ENCODE measurements at places on chromosomes 11 and 22.

DNA sequence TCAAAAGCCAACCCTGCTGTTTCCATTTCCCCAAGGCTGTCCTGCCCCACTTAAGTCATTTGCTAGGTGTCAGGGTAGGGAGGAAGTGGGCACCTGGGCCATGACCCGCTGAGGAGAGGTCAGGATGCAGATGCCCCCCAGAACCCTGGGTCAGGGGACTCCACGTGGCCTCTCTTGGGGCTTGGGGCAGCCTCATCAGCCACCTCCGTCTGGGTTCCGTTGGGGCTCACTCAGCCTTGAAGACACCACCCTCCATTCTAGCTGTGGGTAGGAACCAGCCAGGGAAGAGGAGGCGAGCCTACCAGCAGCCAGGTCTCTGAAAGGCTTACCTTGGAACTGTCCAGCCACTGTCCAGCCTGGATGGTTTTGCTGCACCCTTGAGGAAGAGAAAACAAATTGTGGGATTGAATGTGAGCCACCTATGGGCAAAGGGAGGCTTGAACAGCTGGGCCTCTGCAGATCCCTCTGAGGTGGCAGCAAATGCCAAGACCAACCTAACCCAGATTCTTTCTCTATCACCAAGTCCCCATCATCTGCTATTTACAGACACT lies 2.5 kb downstream of the APOL4 start:
- ATAC-seq, result no peak

- no peak for ATAC-seq
These were observed 23.4 kb downstream of the KIAA1671 start for GRCh38 chr22:24975813-24976341.

DNA sequence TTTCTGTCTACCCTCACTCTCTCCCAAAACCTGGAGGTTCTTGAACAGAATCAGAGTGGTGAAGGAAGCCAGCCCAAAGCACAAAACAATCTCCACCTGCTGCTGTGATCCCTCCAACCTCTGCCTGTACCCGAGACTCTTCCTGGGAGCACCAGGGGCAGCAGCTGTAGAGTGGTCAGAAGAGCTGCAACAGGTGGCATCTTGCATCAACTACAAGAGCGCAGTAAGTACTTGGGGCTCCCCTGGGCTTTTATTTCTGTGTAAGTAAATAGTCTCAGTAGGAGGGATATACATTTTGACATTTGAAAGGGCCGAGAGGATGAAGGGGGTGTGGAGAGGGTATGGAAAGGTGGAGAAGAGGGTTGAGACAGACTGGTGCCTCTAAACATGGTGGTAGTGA lies 8.3 kb upstream of the UBQLNL start:
- ATAC-seq, result no peak

DNA sequence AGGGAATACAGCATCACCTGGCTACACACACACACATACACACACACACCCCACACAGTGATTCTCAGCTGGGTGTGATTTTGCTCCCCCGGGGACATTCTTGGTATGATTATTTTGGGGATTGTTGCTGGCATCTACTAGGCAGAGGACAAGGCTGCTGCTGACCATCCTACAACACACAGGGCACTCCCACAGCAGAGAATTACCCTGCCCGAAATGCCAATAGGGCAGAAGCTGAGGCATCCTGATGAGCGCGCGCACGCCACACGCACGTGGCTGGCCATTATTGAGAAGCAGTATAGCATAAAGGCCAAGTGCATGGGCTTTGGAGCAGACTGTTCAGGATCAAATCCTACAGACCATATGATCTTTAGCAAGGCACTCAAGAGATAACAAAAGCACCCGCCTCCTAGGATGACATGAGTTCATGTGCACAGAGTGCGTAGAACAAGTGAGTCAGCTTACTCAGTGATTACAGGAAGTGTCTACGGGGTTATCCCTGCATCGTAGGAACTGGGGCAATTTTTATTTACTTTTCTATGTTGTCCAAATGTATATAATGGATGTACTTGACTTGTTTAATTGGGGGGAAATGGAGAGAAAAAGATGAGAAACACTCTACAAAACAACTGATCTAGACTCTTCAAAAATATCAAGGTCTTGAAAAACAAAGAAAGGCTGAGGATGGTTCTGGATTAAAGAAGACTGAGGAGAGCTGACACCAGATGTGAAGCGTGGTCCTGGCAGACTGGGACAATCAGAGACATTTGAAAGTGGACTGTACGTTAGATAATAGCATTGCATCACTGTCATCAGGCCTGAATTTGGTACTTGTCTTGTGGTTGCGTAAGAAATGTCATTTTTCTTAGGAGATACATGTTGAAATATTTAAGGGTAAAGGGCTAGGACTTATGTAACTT lies 7.2 kb upstream of the EHD1 start:
- ATAC-seq, result no peak

DNA sequence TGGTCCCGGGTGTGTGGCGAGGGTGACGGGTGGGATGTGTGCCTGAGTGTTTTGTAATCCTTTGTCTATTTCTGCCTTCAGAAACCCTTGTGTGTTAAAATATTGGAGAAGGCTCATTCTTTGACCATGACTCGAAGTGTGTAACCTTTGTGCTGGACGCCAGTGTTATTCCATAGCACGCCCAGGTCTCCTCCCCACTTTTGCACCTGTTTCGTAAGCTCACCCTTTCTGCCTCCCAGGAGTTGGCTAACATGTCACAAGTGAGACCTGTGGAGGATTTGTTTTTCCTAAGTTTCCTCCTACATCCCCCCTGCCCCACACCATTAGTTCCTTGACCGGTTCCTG lies 382 bp downstream of the C11orf54 start:
- no peak for ATAC-seq

GRCh38 chr11:31236143-31236542 lies 133.4 kb downstream of the DCDC1 start:
- no peak for ATAC-seq

- ATAC-seq, result no peak
These were observed 16.2 kb upstream of the SESN3 start for GRCh38 chr11:95247127-95247684.

DNA sequence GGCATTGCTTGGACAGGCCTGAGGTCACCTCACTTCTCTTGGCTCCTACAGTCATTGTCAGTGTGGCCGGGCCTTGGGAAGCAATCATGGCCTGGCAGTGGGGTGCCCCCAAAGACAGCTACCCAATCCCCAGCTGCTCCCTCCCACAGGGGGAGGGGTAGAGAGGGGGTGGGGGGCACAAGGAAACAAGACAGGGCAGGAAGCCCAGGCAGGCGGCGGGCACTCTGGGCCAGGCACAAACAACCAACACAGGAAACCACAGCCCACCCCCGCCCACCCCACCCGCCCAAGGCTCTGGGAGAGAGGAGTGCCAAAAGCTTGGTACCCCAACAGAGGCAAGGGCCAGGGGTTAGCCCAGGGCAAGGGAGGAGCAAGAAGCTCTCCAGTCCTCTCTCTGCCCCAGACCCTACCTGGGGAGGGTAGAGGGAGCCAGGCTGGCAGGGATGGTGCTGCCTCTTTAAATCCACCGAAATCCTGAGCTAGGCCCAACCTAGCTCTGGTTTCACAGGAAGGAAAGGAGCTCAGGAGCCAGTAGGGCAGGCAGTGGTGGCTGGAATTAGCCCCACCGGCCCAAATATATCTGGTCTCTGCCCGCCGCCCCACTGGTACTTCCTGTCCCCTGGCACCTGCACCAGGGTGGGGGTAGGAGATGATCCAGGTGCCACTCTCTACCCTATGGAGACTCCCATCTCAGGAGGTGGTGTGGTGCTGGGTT lies 12.2 kb downstream of the BCL9L start:
- peak; percentile 9 for ATAC-seq

DNA sequence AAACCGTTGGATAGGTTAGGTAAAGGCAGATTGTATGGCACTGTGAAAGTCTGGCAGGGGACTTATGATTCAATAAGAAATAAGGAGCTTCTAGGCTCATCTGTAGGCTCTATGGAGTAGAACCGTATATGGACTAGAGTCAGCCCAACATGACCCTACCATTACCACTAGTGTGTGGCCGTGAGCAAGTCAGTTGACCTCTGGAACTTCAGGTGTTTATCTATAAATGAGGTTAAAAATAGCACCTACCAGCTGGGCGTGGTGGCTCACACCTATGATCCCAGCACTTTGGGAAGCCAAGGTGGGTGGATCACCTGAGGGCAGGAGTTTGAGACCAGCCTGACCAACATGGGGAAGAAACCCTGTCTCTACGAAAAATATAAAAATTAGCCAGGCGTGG lies 4.4 kb downstream of the HINFP start:
- ATAC-seq, result no peak

GRCh38 chr11:128663824-128664223 lies 30.0 kb upstream of the FLI1 start:
- ATAC-seq, result no peak

GRCh38 chr11:69439127-69439526 lies 42.3 kb upstream of the LINC01488 start:
- no peak for ATAC-seq

GRCh38 chr11:65315204-65315865 lies 669 bp downstream of the CDC42EP2 start:
- peak; percentile 81 for ATAC-seq

GRCh38 chr22:34805771-34806170 lies 260.2 kb upstream of the ISX start:
- ATAC-seq, result no peak

GRCh38 chr11:120391854-120392253 lies 55.6 kb downstream of the ARHGEF12 start:
- ATAC-seq, result no peak

DNA sequence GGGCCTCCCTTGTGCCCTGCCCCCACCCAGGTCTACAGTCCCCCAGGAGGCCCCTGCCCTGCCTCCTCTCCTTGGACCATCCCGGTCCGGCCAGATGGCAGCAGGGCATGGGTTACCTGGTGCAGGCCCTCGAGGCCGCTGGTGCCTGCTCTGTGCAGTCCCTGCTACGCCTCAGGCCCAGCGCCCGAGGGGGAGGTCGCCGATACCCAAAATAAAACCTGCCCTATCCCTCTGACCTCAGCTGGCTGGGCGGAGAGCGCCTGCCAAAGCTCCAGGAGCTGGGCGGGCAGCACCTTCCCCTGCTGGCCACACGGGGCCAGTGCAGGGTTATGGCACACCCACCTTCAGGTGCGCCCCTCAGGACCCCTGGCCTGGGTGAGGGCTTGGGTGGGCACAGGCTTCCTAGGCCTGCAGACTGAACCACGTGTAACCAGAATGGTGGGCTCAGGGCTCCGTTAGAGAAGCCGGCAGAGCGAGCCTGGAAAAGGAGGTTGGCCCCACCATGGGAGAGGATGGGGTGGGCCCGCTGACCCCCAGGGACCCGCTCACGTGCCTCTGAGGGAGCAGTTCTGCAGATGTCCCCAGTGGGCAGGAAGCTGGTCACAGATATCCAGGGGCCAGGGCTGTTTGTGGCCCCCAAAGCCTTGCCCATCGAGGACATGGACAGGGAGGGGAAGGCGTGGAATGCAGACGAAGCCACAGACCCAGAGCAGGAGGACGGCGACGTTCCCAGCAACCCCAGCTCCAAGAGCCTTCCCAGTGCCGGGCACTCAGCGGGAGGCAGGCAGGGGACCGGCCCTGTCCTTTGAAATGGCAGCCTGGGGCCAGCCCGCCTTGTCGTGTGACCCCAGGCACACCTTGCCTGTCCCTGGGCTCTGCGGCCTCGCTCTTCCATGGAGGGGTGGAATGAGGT lies 1.7 kb upstream of the TNNT3 start:
- peak; percentile 42 for ATAC-seq

DNA sequence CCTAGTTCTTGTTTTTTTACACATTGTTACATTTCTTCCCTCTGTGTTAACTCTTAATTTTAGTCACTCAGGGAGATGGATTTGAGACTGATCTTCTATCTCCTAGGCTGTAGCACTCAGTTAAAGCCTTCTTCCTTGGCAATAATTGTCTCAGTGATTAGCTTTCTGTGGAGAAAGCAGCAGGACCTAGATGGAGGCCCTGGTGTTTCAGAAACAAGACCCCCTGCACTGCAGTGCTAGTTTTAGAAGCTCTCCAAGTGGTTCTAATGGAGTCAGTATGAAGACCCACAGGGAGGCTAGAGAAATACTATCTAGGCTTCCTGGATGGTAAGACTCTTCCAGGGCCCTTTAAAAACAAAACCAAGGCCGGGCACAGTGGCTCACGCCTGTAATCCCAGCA lies 4.1 kb upstream of the PC start:
- no peak for ATAC-seq

DNA sequence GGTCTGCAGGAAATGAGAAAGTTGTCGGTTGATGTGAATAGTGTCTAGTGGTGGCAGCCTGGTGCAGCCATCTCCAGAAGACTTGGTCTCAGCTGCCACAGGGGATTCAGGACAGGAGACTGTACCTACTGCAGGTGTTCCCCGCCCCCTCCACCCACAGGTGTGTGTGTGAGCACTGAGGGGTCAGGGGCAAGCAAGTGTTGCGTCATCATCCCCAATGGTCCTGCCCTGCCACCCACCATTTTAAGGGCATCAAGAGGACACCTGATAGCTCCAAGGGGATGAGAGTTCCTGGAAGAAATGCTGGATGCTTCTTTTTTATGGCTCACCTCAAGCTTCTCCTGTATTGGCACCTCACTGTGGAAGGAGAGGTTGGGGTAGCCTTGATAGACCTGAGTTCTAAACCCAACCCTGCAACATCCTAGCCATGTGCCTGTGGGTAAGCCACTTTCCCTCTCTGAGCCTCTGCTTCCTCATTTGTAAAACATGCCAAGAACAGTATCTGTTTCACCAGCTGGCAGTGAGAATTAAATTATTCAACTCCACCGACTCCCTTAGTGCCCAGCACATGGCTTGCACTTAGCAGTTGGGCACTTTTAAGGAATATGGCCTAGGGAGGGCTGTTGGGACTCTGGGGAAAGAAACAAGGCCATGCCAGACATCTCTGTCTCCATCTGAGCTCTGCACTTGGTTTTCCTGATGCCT lies 6.1 kb downstream of the C11orf91 start:
- no peak for ATAC-seq

DNA sequence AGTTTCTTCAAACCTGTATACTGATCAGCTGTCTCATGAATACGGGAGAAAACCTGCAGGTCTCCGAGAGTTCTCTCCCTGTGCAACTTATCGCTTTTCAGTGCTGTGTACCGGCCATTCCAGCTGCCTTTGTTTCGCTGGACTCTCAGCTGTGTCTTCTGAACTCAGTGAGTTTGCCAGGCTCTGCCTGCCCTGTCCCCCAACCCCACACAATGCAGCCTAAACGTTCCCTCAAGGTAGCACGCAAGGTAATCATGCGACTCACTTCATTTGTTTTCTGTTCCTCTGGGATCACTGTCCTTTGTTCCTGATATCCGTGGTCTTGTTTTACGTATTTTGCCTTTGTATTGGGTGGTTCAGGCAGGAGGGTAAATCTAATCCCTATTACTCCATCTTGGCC lies 13.5 kb downstream of the RBM7 start:
- no peak for ATAC-seq

GRCh38 chr11:20342347-20343141 lies 21.0 kb upstream of the HTATIP2 start:
- ATAC-seq, result no peak

DNA sequence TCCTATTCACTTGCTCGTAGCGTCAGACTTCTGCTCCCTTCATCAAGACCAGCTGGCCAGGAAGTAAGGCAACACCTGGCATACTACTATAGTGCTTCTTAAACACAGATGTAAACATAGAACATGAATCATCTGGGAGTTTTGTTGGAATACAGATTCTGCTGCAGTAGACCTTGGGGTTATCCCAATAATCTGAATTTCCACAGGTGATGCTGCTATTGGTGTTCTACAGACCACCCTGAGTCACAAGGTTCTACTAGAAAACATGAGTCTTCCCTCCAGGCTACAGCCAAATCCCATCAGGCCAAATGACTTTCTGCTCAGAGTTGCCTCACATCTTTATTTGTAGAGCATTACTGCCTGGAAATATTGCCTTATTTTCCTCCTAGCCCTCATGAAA lies 175.2 kb downstream of the NELL1 start:
- ATAC-seq, result no peak

- ATAC-seq, result no peak
These were observed 379.2 kb downstream of the AASDHPPT start for GRCh38 chr11:106456647-106457046.

- no peak for ATAC-seq
These were observed 22.4 kb downstream of the CAPN1 start for GRCh38 chr11:65204143-65204542.

All from stimulated activated memory B cell treated with anti-CD40 and anti-IgM and Interleukin-4, amounts not matched to agents 10 μg/mL and 1 μg/mL and 100 μg/mL, for 72 hours (primary cell).